ENCODE measurements at places on chromosomes 1 and 21. TPM values are rescaled to one million over a fixed set of nuclear protein-coding genes. Genes with fewer than 3 reads are reported as not detected.

The CADM3 gene
- total RNA-seq: 1.2 TPM

The TMOD4 gene
- 0.52 TPM for total RNA-seq

The SPRR2E gene
- total RNA-seq: not detected

The KCND3 gene
- total RNA-seq: 11.8 TPM

The NCSTN gene
- 116 TPM for total RNA-seq

The VWA1 gene
- total RNA-seq: 2.6 TPM

The CDKN2C gene
- 60.6 TPM for total RNA-seq

The PRRX1 gene
- total RNA-seq: 439 TPM

The PRELP gene
- 19.5 TPM for total RNA-seq

The CTSE gene
- not detected for total RNA-seq

The RGS8 gene
- total RNA-seq: 0.78 TPM

The SGIP1 gene
- total RNA-seq: 2.2 TPM

The SERTAD4 gene
- not detected for total RNA-seq

The USP21 gene
- total RNA-seq: 5.7 TPM

The MYBPHL gene
- not detected for total RNA-seq

The TEDDM1 gene
- not detected for total RNA-seq

The KRTAP19-1 gene
- not detected for total RNA-seq

The LINGO4 gene
- not detected for total RNA-seq

The ARHGEF16 gene
- total RNA-seq: 0.11 TPM

The RNF19B gene
- 15.3 TPM for total RNA-seq

The CCDC18 gene
- 9.8 TPM for total RNA-seq

The CAPZA1 gene
- 266 TPM for total RNA-seq

The THEMIS2 gene
- 6.1 TPM for total RNA-seq

The OVAAL gene
- total RNA-seq: not detected

The S100A7A gene
- not detected for total RNA-seq

The OR2T29 gene
- total RNA-seq: not detected

The RRP1B gene
- 25.8 TPM for total RNA-seq

The KIF17 gene
- 0.43 TPM for total RNA-seq

The TTC4 gene
- total RNA-seq: 36.8 TPM

The EPHA2 gene
- 9.8 TPM for total RNA-seq

The METTL18 gene
- 9.0 TPM for total RNA-seq

The NBL1 gene
- 68.1 TPM for total RNA-seq

The ARMH1 gene
- total RNA-seq: 0.91 TPM

The DNAJC28 gene
- 3.1 TPM for total RNA-seq

The RPTN gene
- total RNA-seq: 0.13 TPM

The MTFR1L gene
- 53.9 TPM for total RNA-seq

The SLC30A10 gene
- total RNA-seq: not detected

The CLEC20A gene
- not detected for total RNA-seq

The PRR9 gene
- not detected for total RNA-seq

The BTBD8 gene
- 8.8 TPM for total RNA-seq

The GAS5 gene
- 436 TPM for total RNA-seq

The CD52 gene
- total RNA-seq: not detected

The S100A12 gene
- total RNA-seq: not detected

The DDX20 gene
- 15.0 TPM for total RNA-seq

The AMPD1 gene
- not detected for total RNA-seq

The KCNE1 gene
- 0.65 TPM for total RNA-seq
